ENCODE measurements at places on chromosomes 5 and 9.

DNA sequence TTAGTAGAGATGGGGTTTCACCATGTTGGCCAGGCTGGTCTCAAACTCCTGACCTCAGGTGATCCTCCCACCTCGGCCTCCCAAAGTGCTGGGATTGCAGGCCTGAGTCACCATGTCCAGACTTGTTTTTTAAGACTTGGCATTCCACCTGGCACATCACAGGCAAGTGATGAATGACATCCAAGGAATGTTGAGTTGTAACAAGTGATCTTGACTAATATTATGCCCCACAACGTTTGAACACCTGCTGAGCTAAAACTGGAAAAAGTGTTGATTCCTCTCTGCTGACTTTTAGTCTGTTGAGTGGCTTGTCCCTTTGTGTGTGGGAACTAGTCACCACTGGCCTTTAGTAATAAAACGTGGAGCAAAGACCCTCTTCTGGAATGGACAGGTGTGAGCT, 54.6 kb downstream of the SUB1 start:
- DNase-seq = no peak

DNA sequence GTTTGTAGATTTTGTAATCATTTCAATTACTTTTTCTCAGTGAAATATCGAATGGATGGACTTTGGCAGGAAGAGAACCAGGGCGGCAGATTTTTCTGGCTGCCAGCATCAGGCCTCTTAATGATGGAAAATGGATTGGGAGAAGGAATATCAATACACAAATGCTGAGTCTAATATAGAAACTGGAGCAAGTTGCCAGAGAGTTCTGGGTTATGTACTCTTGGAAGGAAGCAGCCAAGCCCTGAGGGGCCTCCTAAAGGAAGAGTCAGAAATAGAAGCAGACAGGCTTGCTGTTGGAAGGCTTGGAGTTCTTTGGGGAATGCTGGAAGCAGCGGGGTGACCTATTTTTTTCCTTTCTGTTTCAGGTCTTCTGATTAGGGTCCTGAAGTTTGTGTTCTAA, 428.6 kb downstream of the DMAC1 start:
- DNase-seq = no peak

DNA sequence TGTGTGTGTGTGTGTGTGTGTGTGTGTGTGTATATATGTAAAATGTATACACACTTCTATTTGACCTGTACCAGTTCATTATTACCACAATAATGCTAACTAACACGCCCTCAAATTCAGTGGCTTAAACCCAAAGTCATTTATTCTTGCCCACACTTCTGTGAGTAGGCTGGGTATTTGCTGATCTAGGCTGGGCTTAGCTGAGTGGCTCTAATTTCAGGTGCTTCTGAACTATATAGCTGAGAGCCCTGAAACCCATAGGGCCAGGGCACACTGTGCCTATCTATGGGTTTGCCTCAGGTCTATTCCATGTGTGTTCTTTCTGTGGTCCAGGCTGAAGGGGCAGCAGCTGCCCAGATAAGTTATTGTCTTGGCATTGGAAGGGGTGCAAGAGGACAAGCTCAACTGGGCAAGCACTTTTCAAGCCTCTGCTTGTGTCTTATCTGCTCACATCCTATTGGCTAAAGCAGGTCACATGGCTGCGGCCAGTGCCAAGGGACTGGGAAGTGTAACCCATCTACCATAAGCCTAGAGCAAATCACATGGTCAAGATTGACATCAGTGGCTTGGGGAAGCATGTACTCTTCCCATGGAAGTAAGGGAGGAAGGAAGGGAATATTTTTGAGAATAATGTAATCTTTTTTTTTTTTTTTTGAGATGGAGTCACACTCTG, 139.9 kb downstream of the PALM2AKAP2 start:
- no peak for DNase-seq

DNA sequence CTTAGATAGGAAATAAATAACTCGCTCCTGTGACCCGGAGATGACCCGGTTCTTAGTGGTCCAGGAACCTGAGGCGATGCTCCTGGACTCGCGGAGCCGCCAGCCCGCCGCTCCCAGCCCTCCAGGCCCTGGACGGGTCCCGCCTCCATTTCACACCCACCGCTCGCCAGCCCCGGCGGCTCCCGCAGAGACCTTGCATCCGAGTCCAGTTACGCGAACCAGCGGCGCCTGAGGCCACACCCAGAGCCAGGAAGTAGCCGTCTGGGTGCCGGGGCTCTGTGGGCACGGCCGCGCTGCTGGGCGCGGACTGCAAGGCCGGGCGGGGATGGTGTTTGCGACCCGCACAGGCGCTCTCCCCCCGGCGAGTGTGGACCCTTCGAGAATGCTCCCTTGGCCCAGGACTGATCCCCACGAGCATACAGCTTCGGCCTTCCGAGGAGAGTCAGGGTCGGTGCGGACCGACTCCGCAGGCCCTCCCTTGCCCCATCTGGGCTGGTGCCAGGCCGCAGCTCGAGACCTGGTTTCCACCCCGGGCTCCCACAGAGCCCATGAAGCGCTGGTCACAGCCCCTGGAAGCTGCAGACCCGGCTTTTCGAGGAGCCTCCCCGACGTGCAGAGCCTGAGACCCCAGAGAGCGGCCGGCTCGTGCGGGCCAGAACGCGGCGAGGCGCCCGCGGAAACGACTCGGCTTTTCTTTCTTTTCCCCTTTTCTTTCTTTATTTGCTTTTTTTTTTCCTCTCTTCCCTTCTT, 5.2 kb upstream of the BARX1 start:
- no peak for DNase-seq

DNA sequence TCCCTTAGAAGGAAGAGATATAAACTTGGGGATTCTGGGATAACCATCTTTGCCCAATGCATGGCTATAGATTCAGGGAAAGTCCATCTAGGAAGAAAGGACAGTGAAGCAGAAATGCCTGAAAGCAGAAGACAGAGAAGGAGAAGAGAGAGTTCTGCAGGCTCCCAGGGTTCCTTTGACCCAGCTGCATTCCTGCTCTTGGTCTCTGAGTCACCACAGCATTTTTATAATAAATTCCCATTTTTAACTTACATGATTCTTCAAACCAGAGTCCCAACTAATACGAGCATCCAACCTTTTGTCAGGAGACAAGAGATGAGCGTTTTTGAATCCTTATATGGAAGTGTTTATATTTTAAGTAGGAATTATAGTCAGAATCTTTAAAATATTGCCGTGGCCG, 12.0 kb upstream of the AOPEP start:
- no peak for DNase-seq

DNA sequence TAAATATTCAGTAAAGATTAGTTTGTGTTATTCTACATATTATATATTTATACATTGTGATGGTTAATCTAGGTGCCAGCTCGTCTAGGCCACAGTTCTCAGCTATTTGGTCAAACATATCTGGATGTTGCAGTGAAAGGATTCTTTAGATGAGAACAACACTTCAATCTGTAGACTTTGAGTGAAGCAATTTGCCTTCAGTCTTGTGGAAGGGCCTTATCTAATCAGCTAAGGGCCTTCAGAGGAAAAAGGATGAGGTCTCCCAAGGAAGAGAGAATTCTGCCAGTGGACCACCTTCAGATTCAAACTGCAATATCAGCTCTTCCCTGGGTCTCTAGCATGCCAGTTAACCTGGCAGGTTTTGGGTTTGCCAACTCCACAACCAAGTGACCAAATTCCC, 112.0 kb downstream of the SH3TC2 start:
- DNase-seq = no peak

DNA sequence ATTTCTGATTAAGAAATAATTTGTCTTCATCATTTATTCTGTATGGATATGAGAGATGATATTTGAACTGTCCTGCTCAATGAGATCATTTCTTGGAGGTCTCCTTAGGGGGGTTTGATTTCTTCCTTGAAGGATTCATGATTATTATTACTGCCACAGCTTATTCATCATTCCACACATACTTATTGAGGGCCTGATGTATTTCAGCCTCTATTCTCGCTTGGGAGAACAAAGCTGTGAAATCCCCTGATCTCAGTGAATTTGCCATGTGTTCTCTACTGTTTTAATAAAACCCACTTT, 36.9 kb downstream of the PARP8 start:
- no peak for DNase-seq

DNA sequence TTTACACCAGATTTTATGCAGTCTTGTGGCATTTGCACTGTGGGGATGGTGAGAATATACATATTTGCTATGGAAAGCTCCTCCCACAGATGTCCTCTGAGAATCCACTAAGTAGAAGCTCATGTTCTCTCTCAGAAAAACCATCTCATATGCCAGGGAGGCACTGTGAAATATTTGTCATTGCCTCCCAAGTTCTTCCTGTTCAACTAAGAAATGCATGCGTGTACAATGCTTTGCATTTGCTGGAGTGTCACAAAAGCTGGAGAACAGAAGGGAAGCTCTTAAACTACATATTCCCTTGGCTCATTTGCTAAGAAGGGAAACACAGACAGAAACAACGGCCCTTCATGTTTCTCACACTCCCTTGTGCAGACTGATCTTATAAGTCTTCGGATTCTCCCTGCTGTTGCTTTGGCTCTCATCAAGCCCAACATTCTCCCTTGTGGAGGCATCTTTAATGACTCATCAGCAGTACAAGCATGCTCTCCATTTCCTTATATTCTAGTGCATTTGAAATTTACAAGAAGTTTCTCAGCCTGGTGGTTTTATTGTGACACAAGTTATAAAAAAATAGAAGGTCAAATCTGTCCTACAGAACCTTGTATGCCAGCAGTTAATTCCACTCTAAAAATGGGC, 220.6 kb downstream of the TRIM36 start:
- no peak for DNase-seq

DNA sequence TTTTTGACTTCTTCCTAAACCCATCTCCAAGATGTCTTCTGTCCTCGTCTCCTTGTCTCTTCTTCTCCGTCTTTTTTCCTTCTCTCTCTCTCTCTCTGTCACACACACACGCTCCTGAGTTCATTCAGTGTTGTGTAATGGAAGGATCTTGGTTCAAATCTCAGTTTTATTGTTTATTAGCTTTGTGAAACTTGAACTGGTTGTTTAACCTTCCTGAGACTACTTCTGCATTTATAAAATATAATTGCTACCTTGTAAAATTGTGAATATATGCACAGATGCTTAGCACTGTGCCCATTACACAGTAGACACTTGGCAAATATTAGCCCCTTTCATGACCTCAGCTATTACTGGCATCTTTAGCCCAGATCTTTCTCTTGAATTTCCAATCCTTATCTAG, 2.4 kb upstream of the NADK2 start:
- DNase-seq = no peak

- DNase-seq = no peak
Measured at GRCh38 chr9:137720571-137721110, 101.8 kb downstream of the EHMT1 start.

DNA sequence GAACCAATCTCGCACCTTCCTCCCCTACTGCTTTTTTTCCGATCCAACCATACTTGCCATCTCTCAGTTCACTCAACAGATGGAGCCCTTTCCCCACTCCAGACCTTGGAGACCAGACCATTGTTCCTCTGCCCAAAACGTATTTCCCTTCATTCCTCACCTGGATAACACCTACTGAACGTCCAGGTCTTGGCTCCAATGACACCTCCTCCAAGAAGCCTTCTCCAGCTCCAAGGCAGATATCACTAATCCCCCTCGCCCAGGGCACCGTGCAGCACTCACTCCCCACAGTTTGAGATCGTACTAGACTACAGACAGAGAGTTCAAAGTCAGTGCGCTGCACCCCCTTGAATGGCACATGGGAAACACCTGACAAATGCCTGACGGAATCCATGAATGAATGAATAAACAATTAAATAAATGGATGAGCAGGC, 47.1 kb upstream of the AKNA start:
- peak; percentile 34 for DNase-seq

DNA sequence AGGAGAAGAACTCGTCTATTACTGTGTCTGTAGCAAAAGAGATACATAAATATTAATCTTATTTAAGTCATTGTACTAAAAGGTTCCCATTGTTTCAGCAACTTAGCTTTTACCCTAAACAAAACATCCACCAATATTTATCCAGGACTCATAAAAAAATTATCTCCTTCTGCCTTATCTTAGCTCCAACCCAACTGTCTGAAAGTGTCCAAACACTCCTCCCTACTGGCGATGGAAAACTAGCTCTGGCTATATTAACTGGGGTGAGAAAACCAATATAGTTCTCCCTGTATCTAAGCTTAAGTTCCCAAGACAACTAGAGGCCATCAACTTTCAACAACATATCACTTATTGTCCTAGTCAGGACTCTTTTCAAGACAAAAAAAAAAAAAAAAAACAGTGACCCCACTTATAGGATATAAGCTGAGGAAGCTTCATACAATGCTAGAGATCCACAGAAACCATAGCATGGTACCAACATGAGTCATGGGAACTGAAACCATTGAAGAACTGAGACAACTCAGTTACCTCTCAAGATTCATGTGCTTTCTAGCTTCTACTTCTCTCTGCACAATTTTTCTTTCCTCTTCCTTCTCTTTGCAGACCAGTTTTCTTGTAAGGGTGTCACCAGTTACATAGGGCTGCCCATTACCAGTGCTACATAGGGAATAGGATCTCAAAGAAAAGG, 150.7 kb upstream of the RASA1 start:
- no peak for DNase-seq

GRCh38 chr5:28403846-28404245, 1365.5 kb upstream of the CDH9 start:
- DNase-seq = peak; percentile 7

DNA sequence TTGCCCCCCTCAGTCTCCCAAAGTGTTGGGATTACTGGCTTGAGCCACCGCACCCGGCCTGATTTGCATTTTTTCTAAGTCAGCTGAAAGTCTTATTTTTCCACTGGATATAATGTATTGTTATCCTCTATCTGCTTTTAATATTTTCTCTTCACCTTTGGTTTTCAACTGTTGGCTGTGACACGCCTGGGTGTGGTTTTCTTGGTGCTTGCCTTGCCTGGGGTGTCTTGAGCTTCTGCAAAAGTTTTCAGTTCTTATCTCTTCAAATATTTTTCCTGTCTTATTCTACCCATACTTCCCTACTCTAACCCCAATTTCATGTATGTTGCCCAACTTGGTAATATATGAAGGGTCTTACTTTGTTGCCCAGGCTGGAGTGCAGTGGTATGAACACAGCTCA, 4.3 kb upstream of the MXD3 start:
- DNase-seq = no peak

GRCh38 chr5:135952683-135953082, 2.1 kb downstream of the LECT2 start:
- DNase-seq = no peak

DNA sequence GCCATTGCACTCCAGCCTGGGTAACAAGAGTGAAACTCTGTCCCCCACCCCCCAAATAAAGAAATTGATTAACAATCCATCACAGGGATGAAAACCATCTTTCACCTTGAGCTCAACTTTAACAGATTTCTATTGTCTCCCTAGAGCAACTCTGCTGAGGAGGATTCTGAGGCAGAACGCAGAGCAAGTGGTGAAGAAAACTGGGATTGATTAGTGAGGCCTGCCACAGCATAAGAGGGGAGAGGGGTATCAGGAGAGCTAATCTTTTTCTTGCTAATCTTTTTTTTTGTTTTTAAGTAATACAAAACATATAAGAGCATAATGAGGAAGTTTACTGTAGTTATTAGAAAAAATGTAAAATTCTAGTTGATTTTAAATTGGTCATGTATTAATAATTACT, 8.9 kb downstream of the TXNDC8 start:
- DNase-seq = no peak

DNA sequence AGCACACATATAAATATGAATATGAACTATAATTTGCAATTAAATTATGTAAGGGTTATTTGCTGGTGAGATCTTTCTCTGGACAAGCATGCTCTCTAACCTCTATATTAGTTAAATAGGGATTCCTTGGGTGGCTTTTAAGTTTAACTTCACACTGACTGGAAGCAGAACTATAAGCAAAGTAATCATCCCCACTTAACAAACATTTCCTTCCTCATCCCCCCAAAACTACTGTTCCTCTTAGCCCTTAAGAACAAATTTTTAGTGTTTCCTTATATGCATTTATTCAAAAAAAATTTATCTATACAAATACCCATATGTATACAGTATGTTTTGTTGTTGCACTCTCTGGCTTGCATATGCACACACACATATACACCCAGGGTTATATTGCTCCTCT, 512.1 kb upstream of the MEF2C start:
- DNase-seq = no peak

All from Calu3 (cell line).